AG09319 (cell line): ENCODE measurements at places on chromosomes 2 and 18.

DNA sequence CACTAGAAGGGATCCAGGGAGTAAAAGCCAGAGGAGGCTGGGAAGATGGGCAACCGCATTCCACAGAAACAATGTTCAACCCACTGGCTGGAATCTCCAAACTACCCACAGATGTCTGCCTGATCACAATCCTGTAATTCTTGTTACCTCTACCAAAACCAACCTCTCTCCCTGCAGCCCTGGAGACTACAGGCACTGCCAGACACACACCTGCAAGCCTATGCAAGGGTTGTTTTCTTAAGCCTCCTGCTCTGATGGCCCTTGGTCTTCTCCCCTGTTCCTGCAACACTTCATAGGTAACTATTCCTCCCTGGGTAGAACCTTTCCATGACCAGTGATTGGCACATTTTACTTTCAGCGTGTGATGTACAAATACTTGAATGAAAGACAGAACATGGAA, 21.9 kb downstream of the ST6GAL2 start:
- DNase-seq, result no peak

DNA sequence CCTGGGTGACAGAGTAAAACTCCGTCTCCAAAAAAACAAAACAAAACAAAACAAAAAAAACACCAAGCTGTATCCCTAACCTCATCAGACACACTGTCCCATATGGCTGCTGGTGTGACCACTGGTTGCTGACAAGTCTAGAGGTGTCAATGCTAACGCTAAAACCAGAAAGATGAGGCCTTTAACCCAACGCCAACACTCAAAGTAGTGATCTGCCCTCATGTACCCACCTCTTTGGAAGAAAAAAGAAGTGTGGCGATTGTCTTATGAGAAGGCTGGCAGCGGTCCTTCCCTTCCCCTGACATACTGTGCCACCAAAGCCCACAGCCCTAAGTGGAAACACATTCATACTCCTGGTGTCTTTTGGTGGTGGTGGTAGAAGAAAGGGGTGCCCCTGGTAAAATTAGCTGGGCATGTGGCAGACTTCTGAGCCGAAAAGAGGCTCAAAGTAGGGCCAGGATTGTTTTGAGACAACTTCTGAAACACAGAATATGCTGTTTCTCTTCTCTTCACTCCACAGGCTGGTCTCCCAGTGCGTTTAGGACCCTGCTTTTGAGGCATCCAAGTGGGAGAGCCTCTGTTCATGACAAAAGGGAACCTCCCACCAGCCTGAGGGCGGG, 9.8 kb downstream of the SERTAD2 start:
- no peak for DNase-seq

DNA sequence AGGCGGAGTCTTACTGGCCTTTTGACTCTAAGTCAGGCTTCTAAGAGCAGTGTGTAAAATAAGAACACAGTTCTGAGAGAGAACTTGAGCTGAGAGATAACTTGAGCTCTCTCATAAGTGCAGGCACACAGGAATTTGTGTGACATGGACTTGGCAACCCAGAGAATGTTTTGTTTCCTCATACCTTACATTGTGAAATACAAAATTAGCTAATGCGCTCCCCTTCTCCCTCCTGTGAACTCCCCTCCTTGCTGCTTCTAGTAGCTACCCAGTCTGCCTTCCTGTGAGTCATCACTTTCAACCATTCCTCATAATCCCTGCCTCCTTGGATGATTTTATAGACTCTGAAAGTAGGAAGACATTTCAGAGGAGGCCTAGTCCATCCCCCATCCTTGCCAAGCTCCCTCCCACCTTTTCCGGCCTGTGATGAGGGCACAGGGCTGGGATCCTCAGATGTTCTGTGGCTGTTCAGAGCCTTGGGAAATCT, 22.6 kb downstream of the FER1L5 start:
- DNase-seq, result peak; percentile 97

DNA sequence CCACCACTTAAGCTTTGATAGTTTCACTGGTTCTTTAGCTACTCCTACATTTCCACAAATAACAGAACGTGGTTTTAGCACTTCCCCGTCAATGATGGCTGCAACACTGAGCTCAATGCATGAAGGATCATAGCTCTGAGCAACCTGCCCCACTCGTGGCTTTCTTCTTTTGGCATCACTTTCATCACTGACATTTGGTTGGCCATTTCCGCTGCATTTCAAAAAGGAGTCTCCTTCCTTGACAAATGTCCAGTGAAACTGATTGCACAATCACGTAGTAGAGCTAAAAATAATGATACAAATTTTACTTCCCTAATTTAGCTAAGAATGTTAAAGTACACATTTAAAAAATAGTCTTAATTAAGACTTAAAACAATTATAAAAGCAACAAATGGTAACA, 205.2 kb upstream of the HDAC4 start:
- DNase-seq, result no peak

DNA sequence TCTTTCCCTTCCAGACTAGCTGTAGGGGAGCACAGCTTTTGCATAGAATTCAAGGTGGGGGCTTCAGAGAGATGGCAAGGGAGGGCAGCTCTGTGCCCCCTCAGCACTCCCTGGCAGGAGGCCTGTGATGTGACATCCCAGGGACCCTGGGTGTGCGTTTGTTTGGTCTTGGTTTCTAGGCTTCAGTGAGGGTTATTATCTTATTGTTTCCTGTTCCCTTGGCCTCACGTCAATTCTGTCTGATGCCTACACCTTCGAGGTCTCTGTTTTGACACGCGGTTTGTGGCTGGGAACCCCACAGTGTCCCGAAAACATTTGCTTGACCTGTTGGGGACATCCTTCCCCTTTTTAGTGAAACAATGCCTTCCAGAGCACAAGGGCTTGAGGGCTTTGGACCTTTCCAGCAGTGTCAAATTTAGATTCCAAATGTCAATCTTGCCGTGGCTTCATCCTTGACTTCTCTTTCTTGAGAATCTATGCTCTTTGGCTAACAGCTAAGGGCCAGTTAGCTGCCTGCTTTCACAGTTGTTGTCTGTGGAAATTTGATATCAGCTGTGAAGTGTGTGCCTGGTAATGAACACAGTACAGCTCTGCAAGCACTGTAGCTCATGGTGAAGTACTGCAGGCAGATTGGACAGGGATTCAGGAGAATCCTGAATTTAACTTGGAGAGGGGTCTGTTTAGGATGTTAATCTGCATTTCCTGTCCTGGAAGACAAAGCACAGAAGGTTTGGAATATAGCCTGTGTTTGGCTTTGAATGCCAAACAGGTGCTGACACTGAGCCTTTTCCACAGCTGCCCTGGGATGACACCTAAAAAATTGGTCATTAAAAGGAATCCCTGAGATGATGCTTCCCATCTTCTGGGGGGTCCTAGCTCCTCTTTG, 108.2 kb upstream of the CXCR4 start:
- no peak for DNase-seq

GRCh38 chr2:172427990-172428831, 825 bp downstream of the ITGA6 start:
- no peak for DNase-seq

- no peak for DNase-seq
Measured at GRCh38 chr2:144372410-144373080, 147.4 kb downstream of the ZEB2 start.

DNA sequence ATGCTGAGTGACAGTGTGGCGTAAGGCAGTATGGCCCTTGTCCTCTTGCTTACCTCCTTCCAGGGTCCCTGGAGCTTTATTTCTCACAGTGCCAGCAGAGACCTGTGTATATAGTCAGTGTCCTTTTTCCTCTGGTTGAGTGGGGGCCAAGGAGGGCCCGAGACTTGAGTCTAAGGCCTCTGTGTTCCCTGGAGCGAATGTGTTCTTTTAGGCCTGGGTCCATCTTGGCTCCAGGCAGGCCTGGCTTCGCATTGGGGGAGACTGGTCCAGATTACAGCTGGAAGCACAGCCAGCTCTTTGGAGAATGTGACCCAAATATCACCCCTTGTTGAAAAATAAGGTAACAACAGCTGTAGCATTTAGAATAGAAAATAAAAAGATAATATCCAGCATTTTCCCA, 5.0 kb downstream of the VAMP5 start:
- no peak for DNase-seq

DNA sequence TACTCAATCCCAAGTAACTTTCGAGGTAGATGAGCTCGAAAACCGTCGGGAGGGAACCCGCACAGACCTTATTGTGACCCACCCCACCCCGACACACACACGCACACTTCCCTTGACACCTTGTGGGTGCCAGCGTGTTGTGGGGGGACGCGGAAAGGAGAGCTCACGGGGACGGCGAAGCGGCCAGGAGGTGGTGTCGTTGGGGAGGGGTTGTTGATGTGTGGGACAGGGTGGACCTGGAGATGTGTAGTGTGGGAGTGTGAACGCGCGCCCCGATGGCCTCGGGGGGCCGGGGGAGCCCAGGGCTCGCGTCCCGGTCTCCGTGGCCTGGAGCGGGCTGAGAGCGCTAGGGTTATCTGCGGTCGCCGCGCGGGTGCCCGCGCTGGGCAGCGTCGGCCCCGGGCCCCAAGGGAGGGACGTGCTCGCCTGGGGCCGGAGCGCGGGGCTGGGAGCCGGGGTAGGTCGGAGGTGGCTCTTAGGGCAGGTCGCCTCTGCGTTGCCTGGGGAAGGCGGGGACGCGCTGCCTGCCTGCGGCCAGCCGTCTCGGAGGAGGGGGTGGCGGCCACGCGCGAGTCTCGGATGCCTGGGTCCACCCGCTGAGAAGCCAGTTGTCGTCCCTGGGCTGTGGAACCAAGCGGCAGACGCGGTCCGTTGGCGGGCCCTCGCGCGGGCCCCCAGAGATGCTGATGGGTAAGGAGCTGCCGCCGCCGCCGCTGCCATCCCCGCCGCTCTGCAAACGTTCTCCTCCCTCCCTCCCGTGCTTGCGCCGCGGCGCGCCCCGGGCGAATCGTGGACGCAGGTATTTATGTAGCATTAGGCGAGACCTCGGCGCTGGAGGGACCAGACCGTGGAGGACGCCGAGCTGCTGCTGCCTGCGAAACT, 1.6 kb downstream of the KLHL29 start:
- DNase-seq, result no peak

DNA sequence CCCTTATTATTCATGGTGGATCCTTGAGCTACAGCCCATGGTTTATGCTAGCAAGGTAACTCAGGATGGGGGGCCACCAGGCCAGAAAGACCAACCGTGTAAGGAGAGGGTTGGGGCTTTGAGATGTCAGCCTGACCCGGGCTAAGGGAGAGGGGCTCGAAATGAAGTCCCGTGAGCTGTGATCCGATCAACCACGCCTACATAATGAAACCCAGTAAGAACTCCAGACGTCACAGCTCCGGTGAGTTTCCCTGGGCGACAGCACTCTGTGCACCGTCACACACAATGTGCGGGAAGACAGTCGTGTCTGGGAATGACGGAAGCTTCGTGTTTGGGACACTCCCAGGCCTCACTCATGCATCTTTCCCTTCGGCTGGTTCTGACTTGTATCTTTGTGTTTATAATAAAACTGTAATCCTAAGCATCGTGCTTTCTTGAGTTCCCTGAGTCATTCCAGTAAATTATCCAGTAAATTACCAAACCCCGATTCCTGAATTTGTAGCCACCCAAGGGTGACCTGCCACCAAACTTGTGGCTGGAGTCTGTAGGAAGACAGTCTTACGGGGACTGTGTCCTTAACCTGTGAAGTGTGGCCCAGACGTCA, 44.2 kb downstream of the CYP27C1 start:
- DNase-seq, result no peak

GRCh38 chr18:62790871-62791772, 75.8 kb downstream of the PHLPP1 start:
- DNase-seq, result no peak

DNA sequence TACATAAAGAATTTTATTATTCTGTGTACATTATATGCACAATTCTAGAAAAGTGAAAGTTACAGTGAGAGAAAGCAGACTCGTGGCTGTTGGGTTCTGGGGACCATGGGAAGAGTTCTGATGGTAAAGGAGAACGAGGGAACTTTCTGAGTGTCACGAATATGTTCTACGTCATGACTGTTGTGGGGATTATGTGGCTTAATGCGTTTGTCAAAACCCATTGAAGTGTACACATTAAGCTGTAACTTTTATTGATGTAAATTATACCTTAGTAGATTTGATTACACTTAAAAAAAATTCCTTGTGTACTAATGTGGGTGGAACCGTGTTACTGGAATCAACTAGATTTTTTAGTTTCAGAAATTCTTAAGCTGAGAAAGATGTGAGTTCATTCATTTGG, 426.1 kb downstream of the DSC3 start:
- DNase-seq, result no peak

DNA sequence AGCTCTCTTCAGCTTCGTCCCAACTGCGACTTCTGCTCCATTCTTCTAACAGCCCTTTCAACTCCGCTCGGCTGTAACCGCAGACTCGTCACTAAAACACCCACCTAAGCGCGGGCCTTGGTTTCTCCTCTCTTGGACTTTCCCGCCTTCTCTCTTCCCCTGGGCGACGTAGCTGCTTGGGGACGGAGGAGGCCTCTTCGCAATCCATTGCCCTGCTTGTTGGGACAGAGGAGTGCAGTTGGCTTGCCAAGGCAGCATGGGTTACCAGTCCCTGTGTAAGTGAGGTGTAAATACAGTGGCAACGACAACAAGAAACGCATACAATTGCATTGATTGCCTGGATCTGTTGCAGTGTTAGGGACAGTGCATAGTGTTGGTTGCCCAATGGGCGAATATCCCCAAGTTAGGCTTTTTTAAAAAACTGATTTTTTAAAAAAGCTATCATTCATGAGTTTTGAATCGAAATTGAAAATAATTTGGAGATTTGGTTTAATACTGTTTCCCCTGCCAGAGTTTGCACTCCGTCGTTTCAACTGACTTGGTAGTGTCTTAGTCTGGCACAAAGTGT, 484 bp upstream of the DARS1 start:
- no peak for DNase-seq

DNA sequence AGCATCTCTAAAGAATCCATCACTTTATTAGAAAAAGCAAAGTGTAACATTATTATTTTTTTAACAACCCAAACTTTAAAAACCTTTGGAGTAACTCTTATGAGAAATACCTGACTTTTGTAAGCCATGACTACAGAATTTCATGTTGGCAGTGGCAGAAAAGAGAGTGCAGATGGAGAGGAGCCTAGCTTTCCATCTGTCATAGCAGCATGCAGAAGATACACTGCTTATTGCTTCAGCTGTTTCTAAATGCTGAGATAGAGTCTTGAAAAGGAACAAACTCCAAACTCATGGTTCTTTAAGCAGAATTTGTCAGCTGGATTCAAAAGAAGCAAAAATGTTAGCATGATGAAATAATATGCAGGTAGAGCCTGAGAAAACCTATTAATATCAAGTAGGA, 1130.3 kb downstream of the DPP10 start:
- no peak for DNase-seq

DNA sequence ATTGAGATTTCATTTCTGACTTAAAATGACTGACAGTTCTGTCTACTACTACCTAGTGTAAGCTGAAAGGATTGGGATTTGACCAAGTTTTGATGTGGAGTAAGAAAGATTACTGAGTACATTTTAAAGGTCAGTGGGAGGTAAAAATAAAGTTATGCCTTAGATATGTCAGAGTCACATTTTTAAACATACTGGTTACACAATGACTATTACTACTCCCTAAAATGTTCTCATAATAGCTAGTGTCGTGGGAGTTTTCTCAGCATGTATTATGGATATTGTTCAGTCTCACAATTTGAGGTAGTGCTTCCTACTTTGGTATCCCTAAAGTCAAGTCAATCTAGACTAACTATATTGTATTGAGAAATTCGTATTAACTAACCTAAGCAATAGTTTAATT, 1092.5 kb downstream of the LRP1B start:
- DNase-seq, result no peak

- no peak for DNase-seq
Measured at GRCh38 chr2:104443145-104443544, 410.8 kb upstream of the POU3F3 start.
